ENCODE measurements at places on chromosomes 11 and 22.

GRCh38 chr11:40619654-40620053, 839.8 kb downstream of the LRRC4C start:
- DNase-seq, result no peak
- no peaks in the 10 kb centered on the region for H3K36me3 ChIP-seq
- no peaks in the 10 kb centered on the region for H3K27me3 ChIP-seq
- H3K4me3 ChIP-seq, result no peak overlapping the region
- H3K27ac ChIP-seq, result no peak overlapping the region

GRCh38 chr11:16511116-16512114, 155.1 kb upstream of the SOX6 start:
- H3K4me1 ChIP-seq, result peaks cover 5% of the 10 kb centered on the region
- no peak for DNase-seq
- no peak overlapping the region for H3K27ac ChIP-seq

DNA sequence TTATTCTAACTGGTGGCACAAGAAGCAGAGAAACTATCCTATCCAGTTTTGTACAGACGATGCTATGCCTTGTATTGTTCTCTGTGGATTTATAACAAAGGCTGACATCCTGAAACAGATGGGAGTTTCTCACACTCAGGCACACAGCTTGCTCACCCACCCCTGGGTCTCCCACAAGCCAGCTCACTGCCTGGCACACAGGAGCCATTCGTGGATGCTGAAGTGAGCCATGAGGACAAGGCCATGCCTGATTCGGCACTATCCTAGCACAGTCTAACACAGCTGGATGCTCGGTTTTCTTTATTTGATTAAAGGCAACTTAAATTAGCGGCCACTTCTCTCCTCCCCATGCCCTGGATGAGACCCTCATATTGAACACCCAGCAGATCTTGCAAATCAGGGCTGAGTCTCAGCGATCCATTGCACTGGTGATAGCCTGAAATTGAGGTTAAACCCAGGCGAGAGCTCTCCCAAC, 25.7 kb upstream of the TMPRSS4 start:
- H3K4me3 ChIP-seq, result no peak overlapping the region
- no peak overlapping the region for H3K27ac ChIP-seq
- H3K4me1 ChIP-seq, result no peaks in the 10 kb centered on the region
- H3K27me3 ChIP-seq, result no peaks in the 10 kb centered on the region
- DNase-seq, result no peak

GRCh38 chr11:119706887-119707286, 22.1 kb downstream of the NECTIN1 start:
- no peak overlapping the region for H3K4me3 ChIP-seq
- no peaks in the 10 kb centered on the region for H3K36me3 ChIP-seq
- no peak overlapping the region for H3K27ac ChIP-seq
- DNase-seq, result no peak
- H3K4me1 ChIP-seq, result peaks cover 6% of the 10 kb centered on the region
- H3K27me3 ChIP-seq, result no peaks in the 10 kb centered on the region
